ENCODE measurements at places on chromosomes 7 and 10.

DNA sequence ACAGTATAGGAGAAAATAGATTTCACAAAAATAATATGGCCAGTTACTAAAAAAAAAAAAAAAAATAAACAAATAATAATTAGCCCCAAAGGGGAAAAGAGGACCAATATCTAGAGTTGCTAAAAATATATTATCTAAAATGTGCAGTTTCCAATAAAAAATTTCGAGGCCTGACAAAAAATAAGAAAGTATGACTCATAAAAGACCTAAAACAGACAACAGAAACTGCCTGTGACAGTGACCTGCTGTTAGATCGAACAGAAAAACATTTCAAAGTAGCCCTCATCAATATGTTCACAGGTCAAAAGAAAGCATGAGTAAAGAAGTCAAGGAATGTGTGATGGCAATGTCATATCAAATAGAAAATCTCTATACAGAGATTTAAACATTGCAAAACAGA, 11.8 kb upstream of the TSPAN12 start:
- DNase-seq, result no peak

DNA sequence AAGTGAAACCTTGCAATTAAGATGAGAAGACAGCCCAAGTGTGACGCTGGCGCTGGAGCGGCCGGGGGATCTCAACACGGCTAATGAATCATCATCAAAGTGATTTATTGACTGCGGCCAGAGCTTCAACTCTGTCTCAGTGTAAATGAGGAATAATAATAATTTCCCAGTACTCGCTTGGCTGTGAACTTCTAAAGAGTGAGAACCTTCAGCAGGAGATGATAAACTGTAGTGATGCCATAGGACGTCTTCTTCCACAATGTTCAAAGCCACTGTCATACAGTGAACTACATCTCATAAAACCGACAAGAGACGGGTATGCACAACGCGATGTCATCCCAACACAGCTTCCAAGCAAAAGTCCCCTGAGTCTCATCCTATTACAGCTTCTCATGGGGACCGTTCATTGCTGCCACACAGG, 123.6 kb upstream of the NOBOX start:
- no peak for DNase-seq

DNA sequence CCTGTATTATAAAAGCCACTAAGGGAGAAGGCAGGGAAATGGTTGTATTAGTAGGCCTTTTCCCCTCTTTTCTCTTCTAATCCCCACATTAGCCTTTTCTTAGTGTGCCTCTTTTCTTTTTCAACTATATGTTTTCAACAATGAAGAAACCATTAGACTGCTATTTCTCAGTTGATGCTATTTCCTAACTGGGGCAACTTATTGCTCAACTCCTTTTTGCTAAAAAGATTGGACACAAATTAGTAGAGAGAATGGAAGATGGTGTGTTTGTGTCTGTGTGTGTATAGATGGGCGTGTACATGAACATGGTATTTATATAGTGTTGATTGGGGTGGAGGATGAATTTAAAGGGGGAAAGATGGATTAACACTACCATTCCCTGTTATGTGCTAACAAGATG, 28.4 kb downstream of the TBC1D12 start:
- peak; percentile 36 for DNase-seq

- DNase-seq, result no peak
These were observed 522.9 kb downstream of the NRG3 start for GRCh38 chr10:82397854-82398253.

- DNase-seq, result no peak
These were observed 259.7 kb upstream of the MGMT start for GRCh38 chr10:129207297-129207696.

DNA sequence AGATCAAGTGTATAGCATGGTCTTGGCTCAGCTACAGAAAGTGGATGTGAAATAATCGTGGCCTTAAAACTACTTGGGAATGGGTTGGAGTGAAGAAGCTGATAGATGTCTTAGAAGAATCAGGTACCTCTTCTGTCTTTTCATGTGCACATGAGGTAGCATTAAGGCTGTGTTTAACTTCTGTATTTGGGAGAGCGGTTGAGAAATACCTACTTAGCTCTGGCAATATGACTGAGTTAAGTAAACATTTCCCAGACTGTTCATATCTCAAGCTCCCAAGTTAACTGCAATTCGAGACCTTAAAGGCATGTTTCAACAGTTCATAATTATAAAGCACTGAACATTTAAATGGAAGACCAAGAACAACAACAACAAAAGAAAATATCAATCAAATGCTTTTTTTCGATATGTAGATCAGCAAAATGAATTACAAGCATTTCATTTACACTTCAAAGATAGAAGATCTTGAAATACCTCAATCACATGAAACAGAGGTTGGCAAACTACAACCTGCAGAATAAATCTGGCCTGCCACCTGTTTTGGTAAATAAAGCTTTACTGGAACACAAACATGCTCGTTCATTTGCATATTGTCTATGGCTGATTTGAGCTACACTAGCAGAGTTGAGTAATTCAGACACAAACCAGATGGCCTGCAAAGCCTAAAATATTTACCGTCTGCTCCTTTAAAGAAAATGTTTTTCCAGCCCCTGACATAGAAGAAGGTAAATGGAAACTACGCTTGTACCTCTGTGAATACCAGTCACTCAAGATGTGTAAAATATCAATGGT, 337.1 kb upstream of the GLI3 start:
- peak; percentile 14 for DNase-seq

- no peak for DNase-seq
These were observed 2.0 kb upstream of the ARPC1B start for GRCh38 chr7:99372275-99373090.

- no peak for DNase-seq
These were observed 343.7 kb downstream of the GLRX3 start for GRCh38 chr10:130479926-130480325.

- no peak for DNase-seq
These were observed 185.2 kb downstream of the DKK1 start for GRCh38 chr10:52499281-52499680.

- DNase-seq, result no peak
These were observed 292.3 kb upstream of the PITRM1 start for GRCh38 chr10:3464760-3465405.

DNA sequence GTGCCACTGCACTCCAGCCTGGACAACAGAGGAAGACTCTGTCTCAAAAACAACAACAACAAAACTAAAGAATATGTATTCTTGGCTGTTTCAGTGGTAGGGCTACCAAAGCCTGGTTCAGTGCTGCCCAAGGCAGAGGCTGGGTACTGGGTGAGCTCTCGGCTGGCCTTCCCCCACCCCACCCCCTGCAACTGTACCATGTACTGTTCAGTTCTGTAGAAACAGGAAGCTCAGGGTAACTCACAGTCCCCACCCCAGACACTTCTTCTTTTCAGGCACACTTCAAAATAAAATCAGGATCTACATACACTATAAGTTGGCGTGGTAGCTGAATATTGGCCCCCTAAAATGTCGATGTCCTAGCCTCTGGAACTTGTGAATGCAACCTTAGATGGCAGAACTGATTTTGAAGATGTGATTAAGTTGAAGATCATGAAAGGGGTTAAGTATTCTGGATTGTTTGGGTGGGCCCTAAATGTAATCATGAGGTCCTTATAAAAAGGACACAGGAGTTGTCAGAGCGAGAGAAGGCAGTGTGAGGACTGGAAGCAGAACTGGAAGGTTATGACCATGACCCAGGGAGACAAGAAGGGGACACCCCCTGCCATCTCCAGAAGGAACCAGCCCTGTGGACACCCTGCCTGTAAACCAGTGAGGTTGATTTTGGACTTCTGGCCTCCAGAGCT, 31.2 kb downstream of the TBXAS1 start:
- DNase-seq, result no peak

DNA sequence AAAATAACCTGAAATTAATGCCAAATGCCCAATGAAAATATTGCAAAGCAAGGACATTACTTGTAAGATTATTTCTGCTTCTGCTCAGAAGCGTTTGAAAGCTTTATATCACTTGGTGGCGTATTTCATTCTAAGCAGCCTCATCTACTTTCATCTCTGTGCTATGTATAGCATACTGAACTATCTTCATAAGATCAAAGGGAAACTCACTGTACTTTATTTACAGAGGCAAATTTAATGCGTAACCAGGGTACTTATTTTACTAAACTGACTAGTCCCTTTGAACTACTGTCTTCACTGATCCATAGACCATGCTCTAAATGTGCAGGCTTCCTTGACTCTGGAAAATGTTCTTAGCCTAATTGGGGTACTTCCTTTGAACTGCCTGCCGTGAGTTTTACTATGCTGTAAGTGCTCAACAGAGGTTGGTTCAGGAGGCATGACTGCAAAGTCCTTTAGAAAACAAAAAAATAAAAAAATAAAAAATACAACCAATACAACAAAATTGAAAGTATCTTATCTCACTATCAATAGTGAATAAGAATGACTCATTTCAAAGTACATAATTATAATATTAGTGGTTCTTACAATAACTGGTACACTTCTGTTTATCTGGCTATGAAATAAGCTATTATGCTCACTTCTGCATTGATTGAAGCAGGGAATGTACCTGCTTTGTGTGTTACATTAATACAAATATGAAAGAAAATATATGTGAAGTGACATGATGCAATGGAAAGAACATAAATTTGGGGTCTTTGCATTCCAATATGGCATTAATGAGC, 41.0 kb upstream of the TSPAN12 start:
- no peak for DNase-seq

GRCh38 chr7:159070431-159071148, 74.1 kb downstream of the VIPR2 start:
- DNase-seq, result no peak

GRCh38 chr7:146150153-146150552, 33.6 kb downstream of the CNTNAP2 start:
- peak; percentile 0 for DNase-seq

GRCh38 chr7:30709549-30709948, 27.3 kb upstream of the CRHR2 start:
- no peak for DNase-seq

DNA sequence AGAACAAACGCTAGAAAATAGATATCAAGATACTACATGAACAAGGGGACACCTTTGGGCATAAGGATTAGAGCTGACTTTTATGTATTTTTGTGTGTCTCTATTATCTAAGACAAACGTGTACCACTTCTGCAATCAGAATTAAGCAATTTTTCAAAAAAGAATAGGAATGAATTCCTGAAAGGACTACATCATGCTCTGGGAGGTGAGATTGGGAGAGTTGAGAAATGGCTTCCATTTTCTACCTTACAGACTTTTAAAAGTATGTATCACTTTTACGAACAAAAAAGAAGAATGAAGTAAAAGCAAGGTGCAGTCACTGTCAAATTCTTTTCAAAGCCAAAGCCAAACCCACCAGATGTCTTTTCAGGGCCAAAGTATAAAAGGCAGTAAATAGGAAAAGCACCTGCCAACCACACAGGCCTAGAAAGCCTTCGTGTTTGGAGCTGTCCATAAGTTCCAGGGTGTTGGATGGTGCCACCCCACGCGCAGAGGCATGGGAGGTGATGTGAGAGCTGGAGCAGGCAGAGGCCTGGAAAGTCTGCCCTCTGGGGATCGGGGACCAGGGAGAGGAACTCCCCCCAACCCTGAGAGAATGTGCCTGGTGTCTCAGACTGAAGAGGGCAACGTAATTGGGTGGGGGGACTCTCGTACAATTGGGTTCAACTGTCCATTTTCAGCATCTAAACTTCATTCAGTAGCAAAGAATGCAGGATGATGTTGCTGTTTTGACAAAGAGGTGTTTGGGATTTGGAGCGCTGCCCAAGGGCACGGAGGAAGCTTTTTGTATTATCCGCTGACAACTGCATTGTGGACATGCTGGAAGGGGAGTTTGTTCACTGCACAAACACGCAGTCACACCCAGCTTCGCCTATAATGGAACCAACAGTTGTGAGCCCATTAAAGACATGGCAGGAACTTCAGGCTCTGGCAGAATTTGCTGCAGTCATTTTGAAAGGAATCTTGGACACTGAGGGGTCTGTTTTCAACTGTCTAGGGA, 17.6 kb upstream of the CTBP2 start:
- no peak for DNase-seq

DNA sequence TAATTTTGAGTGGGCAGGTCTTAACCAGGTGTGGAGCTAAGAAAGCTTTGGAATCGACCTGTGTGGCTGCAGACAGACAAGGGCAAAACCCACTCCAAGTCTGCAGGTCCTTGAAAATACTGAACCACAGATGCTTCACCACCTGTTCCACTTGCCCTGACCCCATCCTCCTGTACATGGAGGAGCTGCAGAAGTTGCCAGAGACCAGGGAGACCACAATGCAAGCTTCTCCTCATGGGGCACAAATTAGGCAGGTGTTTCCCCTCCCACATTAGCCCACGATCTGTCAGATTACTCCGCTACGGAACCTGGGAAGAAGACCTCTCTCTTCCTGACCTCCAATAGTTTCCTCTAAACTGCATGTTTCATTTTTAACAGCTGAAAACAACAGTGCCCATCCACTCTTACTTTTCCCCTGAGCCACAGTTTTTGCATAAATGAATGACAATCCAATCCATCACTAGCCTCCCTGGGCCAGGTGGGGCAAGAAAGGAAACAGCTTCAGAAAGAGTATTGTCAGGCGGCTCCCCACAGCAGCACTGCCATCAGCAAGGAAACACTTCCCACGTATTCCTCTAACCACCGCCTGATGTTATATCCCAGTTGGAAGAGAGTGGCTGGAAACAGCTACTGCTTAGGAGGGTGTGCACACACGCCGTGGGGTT, 141.6 kb downstream of the PRKAG2 start:
- no peak for DNase-seq

- DNase-seq, result peak; percentile 51
These were observed 1061.2 kb downstream of the KCNMA1 start for GRCh38 chr10:76576276-76576962.

DNA sequence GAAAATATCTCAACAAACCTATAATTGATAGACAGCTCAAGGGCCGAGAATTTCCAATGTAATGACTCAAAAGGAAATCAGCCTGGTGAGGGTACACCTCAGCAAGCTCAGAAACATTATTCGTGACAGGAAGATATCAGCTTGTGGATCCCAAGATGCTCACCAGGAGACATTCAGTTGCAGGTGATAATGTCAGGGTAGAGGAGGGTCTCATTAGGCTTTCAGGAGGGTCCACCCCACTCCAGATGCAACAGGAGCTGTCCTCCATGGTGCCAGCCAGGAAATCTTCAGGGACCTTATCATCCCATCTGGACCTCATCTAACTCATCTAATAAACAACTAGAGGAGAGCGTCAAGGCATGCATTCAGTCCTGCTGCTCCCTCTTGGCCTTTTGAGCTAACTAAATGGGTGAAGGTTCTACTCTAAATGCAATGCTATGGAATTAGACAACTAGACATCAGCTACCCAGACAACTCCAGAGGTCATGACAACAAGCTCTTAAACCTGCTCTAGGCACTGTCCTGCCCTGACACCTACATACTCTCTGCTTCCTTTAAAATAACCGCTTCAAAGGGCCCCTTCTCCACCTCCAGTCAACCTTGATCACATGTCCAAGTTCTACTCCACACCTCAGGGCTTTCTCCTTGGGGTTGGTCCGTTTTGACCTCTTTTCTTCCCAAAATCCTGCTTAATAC, 4.3 kb upstream of the GIMAP5 start:
- DNase-seq, result no peak
